ENCODE measurements at places on chromosomes 5 and 9. TPM values are rescaled to one million over a fixed set of nuclear protein-coding genes. Genes with fewer than 3 reads are reported as not detected.

GRCh38 chr5:67552773-67553172, 356.2 kb upstream of the CD180 start:
- peaks cover 5% of the 10 kb centered on the region for H3K36me3 ChIP-seq
- H3K4me3 ChIP-seq = no peak overlapping the region
- H3K27ac ChIP-seq = no peak overlapping the region
- no peak for DNase-seq
- peaks cover 3% of the 10 kb centered on the region for H3K4me1 ChIP-seq

DNA sequence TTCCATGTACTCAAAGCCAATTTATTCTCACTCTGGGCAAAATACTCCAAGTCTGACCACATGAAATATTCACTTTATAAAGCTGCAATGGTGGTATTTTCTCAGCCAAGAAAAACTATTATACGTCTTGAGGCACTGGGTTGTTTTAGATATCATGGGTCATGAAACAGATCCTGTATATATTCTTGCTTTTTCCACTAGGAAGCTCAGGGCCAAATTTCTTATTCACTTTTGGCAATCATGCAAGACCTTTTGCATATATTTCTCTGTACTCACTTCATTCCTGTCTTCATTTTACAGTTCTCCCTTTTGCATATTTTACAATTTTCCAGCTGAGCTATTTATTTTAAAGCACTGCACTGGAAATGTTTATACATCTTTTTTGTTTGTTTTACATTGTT, 49.8 kb downstream of the GABBR2 start:
- no peak overlapping the region for H3K27ac ChIP-seq
- H3K27me3 ChIP-seq = no peaks in the 10 kb centered on the region
- H3K4me3 ChIP-seq = no peak overlapping the region
- H3K36me3 ChIP-seq = peaks cover 5% of the 10 kb centered on the region
- no peak for DNase-seq

GRCh38 chr5:141867139-141867538, 11.1 kb downstream of the PCDH1 start:
- no peak overlapping the region for H3K27ac ChIP-seq
- H3K27me3 ChIP-seq = peaks cover 7% of the 10 kb centered on the region

The UNC13B gene
- total RNA-seq = 90.7 TPM

- H3K4me3 ChIP-seq = no peak overlapping the region
- H3K27me3 ChIP-seq = no peaks in the 10 kb centered on the region
- DNase-seq = no peak
These were observed 8.7 kb downstream of the APTX start for GRCh38 chr9:32992595-32993238.

- H3K4me1 ChIP-seq = peaks cover 21% of the 10 kb centered on the region
- peaks cover 3% of the 10 kb centered on the region for H3K27me3 ChIP-seq
- no peak overlapping the region for H3K27ac ChIP-seq
- no peak for DNase-seq
- no peaks in the 10 kb centered on the region for H3K36me3 ChIP-seq
These were observed 34.3 kb upstream of the TBC1D2 start for GRCh38 chr9:98289614-98290201.

DNA sequence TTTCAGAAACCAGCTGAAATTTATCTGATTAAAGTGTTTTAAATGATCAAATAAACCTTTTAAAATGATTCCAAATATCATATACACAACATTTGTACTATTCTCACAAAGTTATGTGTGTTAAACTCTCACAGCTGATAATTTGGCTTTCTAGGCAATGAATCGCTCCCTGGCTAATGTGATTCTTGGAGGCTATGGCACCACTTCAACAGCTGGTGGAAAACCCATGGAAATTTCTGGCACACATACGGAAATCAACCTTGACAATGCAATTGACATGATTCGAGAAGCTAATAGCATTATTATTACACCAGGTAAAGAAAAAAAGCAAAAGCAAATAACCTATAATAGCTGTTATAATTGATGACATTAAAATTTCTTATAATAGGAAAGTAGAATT, 72.4 kb downstream of the NNT start:
- no peaks in the 10 kb centered on the region for H3K27me3 ChIP-seq
- no peak overlapping the region for H3K27ac ChIP-seq
- no peak overlapping the region for H3K4me3 ChIP-seq
- H3K36me3 ChIP-seq = peaks cover 7% of the 10 kb centered on the region

DNA sequence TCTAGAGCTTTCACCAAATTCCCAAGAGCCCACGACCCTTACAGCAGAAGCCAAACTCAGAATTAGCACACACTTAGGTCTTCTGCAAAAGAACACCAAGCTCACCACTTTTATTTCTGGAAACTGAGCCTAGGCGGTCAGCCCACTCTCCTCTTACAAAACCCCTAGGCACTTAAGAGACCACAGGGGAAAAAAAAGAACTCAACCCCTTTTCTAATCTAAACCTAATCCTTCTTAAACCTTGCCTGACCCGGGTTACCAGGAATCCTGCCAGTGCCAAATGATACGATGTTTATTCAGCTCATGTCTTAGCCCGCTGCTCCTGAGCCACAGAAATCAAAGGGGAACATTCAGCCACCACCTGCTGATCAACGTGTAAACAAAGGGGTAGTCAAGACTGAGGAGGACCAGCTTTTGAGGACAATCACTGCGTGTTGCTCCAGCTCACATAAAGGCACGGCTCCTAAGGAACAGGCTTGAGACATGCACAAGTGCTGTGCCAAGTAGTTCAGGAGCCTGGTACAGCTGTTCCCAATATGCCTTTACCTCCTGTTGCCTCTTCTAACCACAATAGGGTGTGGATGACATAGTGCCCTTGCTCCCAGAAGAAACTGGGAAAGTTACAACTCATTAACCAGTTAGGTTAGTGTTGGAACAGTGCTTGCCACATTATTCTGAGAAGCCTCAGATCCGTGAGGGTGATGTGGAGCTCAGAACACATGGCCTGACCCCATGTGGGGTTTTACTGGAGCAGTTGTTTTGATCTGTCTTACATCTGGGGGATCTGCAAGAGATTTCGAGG, 49.3 kb downstream of the ZFAND5 start:
- H3K4me1 ChIP-seq = peaks cover 5% of the 10 kb centered on the region
- no peaks in the 10 kb centered on the region for H3K36me3 ChIP-seq
- no peak overlapping the region for H3K27ac ChIP-seq
- no peaks in the 10 kb centered on the region for H3K27me3 ChIP-seq
- no peak overlapping the region for H3K4me3 ChIP-seq

GRCh38 chr5:118441034-118441433, 547.3 kb downstream of the DTWD2 start:
- no peak overlapping the region for H3K27ac ChIP-seq
- peaks cover 4% of the 10 kb centered on the region for H3K4me1 ChIP-seq
- H3K36me3 ChIP-seq = no peaks in the 10 kb centered on the region
- no peak overlapping the region for H3K4me3 ChIP-seq
- peaks cover 2% of the 10 kb centered on the region for H3K27me3 ChIP-seq
- DNase-seq = no peak

The CRHBP gene
- total RNA-seq = not detected

DNA sequence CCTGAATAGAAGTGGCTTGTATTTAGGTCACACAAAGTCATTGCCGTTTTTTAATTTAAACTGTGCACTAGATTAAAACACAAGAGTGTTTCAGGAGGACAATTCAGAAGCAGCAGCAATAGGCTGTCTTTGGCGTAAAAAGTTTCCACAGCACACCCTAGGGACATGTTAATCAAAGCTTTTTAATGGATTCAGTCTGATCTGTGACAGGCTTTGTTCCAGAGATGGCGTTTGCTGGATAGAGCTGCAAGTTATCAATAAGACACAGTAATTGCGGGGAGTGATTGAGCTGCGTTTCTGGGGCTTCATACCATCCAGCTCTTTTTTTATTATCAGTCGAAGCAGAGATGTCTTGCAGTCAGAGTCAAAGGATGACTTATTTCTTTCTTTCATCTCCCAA, 300.3 kb downstream of the ZNF608 start:
- H3K36me3 ChIP-seq = peaks cover 6% of the 10 kb centered on the region
- peak overlapping the region; percentile 29 for H3K27ac ChIP-seq
- H3K4me1 ChIP-seq = peaks cover 16% of the 10 kb centered on the region
- no peak for DNase-seq
- peak overlapping the region; percentile 70 for H3K4me3 ChIP-seq
- H3K27me3 ChIP-seq = no peaks in the 10 kb centered on the region

The TXNDC8 gene
- total RNA-seq = not detected

DNA sequence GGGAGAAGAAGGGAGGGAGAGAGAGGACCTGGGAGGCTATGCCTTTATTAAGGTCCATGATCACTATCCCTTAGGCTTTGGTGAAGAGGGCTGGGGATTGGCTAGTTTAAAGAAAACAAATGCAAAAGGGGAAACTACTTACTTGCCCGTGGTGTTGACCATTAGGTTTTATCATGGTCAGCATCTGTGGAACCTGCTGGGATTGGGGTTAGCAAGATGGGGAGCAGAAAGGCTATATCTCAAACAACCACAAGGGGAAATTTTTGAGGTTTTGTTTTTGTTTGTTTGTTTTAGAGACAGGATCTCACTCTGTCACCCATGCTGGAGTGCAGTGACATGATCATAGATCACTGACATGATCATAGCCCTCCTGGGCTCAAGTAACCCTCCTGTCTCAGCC, 9.0 kb upstream of the RAD23B start:
- H3K27ac ChIP-seq = no peak overlapping the region
- no peak overlapping the region for H3K4me3 ChIP-seq
- no peaks in the 10 kb centered on the region for H3K36me3 ChIP-seq
- no peak for DNase-seq
- peaks cover 3% of the 10 kb centered on the region for H3K27me3 ChIP-seq

- no peaks in the 10 kb centered on the region for H3K36me3 ChIP-seq
- no peak overlapping the region for H3K4me3 ChIP-seq
- no peaks in the 10 kb centered on the region for H3K4me1 ChIP-seq
These were observed 272.4 kb downstream of the ADAMTS6 start for GRCh38 chr5:65209341-65209740.

DNA sequence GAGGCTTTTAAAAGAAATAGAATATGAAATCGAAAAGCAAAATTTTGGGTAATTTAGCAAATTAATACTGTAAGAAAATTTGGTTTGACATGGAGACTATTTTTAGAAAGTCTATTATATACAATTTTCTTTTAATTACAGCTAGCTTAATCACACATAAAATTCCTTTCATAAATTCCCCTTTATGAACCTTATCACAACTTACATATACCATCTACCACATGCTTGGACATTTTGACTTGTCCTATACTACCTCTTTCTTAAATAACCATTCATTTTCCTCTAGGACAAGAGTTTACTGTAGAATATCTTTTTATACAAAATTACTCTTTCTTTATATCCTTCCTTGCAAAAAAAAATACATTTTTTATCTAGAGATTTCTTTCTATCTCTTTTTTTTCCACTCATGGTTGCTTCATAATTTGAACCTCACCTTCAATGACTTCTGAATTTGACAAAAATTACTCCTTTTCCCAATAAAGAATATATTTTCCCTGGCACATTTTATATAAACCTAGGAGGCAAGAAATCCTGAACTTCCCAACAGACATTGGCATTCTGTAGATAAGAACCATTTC, 34.0 kb upstream of the SYK start:
- no peaks in the 10 kb centered on the region for H3K27me3 ChIP-seq
- peaks cover 28% of the 10 kb centered on the region for H3K36me3 ChIP-seq
- H3K4me3 ChIP-seq = no peak overlapping the region

GRCh38 chr5:154945695-154946301, 4.9 kb downstream of the MRPL22 start:
- DNase-seq = no peak
- H3K36me3 ChIP-seq = no peaks in the 10 kb centered on the region
- no peak overlapping the region for H3K27ac ChIP-seq
- H3K4me1 ChIP-seq = peaks cover 2% of the 10 kb centered on the region

GRCh38 chr9:6106711-6107339, 91.4 kb upstream of the RANBP6 start:
- H3K36me3 ChIP-seq = no peaks in the 10 kb centered on the region
- no peaks in the 10 kb centered on the region for H3K27me3 ChIP-seq
- H3K27ac ChIP-seq = no peak overlapping the region
- no peak overlapping the region for H3K4me3 ChIP-seq
- DNase-seq = no peak

The PCSK1 gene
- total RNA-seq = 11.6 TPM

DNA sequence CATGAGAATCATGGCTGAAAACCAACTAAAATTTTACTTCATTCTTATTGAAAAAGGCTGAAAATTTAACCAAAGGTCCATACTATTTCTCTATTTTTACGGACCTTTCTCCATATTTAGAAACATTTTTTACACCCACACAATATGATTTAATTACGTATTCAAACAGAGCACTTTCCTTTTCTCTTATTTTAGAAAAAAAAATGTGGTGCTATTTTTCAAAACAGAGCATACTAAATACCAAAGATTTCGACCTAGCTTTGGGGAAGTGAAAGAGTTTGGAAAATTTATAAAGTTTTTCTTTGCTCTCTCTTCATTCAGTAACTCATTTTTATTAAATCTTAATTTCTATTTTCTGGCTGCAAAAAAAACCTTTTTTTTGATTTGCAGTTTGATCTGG, 38.1 kb downstream of the RNF145 start:
- no peak for DNase-seq
- H3K36me3 ChIP-seq = no peaks in the 10 kb centered on the region
- no peak overlapping the region for H3K4me3 ChIP-seq

The PHYHD1 gene
- total RNA-seq = 4.4 TPM

GRCh38 chr5:132764051-132764450, 13.0 kb downstream of the SEPTIN8 start:
- no peak overlapping the region for H3K27ac ChIP-seq
- H3K27me3 ChIP-seq = peaks cover 14% of the 10 kb centered on the region
- no peak overlapping the region for H3K4me3 ChIP-seq
- no peak for DNase-seq
- peaks cover under 1% of the 10 kb centered on the region for H3K36me3 ChIP-seq
- no peaks in the 10 kb centered on the region for H3K4me1 ChIP-seq

DNA sequence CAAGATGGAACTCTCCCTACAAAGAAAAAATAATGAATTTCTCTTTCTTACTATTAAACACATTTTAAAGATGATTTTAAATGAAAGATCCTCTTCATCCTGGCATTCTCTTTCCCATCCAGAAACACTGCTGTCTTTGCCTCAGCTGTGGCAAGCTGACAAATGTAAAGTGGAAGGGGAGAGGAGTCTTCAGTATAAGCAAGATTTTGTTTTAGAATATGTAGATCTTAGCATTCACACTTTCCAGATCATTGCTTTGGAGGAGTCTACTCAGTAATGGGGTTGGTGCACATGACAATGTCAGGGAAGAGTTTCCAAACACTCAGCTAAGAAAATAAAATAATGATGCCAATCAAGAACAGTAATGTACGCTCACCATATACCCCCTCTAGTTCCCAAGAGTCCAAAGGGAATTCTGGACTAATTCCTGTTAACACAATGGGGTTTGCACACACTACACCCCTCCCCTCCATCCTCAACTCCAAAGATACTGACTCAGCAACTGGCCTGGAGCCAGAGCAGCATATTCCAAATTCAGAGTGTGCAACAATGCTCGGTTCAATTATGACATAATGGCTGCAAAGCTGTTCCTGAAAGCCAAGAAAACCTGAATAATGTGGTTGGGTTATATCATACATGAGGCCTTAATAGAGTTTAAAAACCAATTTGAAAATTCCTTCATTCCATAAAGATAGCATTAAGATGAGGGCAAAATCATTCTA, 4.6 kb downstream of the C5orf63 start:
- H3K4me3 ChIP-seq = no peak overlapping the region
- H3K36me3 ChIP-seq = no peaks in the 10 kb centered on the region
- DNase-seq = no peak
- H3K4me1 ChIP-seq = peaks cover 2% of the 10 kb centered on the region
- H3K27ac ChIP-seq = no peak overlapping the region
- no peaks in the 10 kb centered on the region for H3K27me3 ChIP-seq

The CARTPT gene
- not detected for total RNA-seq

GRCh38 chr9:22405869-22406659, 40.6 kb upstream of the DMRTA1 start:
- peak overlapping the region; percentile 87 for H3K27ac ChIP-seq
- H3K4me3 ChIP-seq = peak overlapping the region; percentile 71
- no peaks in the 10 kb centered on the region for H3K36me3 ChIP-seq
- H3K4me1 ChIP-seq = peaks cover 17% of the 10 kb centered on the region
- DNase-seq = peak; percentile 81

GRCh38 chr9:5708414-5708813, 79.5 kb downstream of the RIC1 start:
- no peak for DNase-seq
- H3K27ac ChIP-seq = no peak overlapping the region
- no peak overlapping the region for H3K4me3 ChIP-seq
- no peaks in the 10 kb centered on the region for H3K27me3 ChIP-seq
